GM04504 (cell line): ENCODE measurements at places on chromosomes 6 and 20.

DNA sequence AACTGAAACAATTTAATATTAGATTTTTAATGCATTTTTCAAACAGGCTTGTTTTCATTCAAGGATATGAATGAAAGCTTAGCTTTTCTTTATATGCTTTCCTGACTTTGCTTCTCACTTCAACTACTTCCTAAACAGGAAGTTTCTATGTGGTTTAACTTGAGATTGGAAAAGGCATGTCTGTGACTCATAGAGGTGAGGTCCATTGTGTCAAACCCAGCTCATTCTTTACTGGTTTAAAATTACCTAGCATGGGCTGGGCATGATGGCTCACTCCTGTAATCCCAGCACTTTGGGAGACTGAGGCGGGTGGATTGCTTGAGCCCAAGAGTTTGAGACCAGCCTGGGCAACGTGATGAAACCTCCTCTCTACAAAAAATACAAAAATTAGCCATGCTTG lies 34.4 kb downstream of the EFHC1 start:
- no peak for DNase-seq

DNA sequence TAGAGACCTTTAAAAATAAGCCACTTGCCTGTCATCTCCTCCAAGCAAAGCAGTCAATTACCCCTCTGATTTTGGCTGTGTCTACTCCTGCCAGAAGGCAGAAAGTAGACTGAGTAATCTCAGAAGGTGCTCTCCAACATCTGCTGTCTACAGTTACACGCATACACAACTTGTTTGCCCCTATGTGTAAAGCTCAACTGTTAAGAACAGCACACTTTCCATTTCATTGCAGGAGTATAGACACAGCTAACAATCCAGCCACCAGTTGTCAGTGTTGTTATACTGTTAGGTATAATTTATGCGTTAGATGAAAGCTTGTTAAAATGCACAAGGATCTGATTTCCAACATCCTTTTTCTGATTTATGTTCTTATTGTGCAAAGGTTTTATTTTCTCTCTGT lies 88.2 kb downstream of the SAMD3 start:
- no peak for DNase-seq

DNA sequence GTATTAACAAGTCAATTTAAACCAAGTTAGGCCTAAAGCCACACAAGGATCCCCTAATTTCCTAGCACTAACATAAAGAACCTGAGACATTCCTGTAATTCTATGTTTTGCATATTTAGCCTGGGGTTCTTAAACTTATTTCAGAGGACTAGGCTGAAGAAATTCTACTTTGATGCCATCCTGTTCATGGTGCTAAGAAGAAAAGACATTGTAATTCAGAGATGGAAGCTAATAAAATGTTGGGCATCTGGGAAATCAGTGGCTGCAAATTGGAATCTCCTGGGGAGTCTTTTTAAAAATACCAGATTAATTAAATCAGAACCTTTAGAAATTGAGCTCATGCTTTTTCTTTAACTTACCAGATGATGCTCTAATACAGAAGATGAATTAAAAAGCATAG lies 26.2 kb upstream of the IRAK1BP1 start:
- DNase-seq, result no peak

DNA sequence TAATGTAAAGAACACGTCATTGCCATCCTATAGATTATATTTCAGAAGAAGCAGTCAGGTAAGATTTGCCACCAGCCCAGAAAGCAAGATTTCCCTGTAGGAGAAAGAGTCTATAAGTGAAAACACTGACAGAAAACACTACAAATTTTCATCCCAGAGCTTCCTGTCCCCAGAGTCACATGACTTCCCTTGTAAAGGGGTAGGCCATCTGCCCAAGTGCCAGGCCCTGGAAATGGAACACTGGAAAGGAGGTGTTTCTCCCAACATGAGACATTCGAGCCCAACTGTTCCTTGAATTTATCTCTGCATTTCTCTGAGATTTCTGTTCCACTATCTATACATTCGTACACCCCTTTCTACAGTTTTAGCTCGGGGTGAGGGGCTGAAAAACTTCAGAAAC lies 46.9 kb downstream of the RAMACL start:
- no peak for DNase-seq

DNA sequence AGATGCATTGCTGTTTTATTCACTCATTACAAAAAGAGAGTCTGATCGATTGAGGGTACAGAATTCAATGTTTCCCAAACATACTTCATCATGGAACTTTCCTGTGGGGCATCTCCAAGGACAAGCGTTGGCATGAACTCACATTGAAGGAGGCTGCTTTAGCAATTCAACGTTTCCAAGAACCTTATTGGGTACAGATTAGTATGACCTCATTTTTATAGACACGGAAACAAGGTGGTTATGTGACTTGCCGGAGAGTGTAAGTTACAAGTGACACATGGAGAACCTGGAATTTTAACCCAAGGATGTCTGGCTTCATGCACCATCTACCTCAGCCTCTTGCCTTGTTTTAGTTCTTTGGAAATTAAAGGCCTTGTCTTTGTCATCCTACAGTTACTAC lies 8.8 kb downstream of the GPR31 start:
- no peak for DNase-seq
